ENCODE measurements at places on chromosomes 16 and 17.
A peak's percentile ranks its signal among the peaks of the same experiment; 100 is the strongest.

- DNase-seq = no peak
These were observed 21.2 kb downstream of the RDM1 start for GRCh38 chr17:35909408-35909807.

DNA sequence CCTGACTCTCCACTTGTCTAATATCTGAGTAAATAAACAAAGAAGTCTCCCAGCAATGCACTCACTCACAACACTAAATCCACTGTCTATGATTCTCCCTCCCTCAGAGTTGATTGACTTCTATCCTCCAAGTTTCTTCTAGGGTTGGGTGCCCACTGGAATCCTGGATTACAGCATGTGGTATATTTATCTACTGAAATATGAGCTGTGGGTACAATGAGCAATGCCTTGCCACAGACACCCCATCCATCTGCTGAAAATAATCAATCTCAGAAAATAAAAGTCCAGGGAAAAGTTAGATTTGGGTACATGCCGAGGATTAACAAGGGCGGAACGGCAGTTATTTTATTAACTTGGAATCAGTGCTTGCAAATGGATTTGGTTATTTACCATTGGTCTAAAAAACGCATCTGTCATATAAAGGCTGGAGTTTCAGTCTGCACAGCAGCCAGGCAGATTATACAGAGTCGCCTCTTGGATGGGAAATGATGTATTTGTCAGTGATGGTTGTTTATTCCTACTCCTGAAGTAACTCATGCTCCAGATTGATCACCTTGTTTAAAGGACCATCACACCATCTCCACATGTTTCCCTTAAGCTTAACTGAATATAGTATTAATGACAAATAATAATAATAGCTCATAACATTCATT lies 193.9 kb upstream of the SOX9 start:
- DNase-seq = no peak

DNA sequence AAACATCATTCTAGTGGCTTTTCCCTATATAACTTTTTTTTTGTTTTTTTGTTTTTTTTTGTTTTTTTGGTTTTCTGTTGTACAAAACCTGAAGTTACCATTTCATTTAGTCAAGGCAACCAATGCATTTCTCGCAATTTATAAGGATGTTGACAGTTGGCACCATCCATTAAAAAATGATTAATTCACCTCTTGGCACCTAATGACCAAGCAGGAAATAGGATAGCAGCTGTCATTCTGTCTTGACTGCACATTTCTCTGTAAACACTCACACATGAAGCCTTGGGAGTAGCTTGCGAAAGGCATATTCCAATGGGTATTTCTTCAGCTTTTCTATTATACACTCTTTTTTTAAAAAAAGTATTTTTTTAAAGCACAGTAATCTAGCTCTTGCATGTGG lies 77.5 kb downstream of the SYCE1L start:
- no peak for DNase-seq

DNA sequence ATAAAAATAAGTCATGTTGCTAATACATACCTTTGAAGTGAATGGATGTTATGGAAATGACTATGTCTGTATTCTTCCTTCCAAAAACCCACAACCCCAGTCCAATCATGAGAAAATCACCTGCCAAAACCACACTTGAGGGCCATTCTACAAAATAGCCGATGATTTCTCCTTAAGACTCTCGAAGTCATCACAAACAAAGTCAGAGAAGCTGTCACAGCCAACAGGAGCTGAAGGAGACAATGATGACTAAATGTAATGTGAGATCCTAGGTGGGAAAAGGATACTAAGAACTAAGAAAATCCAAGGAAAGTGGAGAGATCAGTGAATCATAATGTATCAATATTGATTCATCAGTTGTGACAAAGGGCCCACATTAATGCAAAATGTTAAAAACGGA lies 432.9 kb upstream of the DYNLRB2 start:
- no peak for DNase-seq

DNA sequence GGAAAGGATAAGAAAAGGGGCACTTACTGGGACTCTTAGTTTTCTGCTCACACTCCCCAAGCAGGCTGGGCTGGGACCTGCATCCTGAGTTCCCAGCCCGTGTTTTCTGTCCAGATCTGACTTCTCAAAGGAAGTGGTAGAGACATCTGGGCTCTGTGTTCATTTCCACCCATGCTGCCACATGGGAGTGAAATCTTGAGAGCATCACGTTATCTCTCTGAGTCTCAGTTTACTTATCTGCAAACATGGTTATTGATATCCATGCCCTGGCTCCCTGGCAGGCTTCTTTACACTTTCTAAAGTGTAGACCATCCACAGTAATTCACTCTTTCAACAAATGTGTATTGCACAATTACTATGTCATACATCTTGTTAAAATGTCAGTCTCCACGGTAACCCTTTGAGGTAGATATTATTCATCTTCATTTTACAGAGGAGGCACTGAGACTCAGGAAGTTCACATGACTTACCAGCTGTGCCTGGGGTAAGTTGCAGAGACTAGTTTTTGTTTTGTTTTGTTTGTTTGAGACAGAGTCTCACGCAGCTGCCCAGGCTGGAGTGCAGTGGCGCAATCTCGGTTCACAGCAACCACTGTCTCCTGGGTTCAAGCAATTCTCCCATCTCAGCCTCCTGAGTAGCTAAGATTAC lies 3.4 kb downstream of the ZNF688 start:
- peak; percentile 86 for DNase-seq

DNA sequence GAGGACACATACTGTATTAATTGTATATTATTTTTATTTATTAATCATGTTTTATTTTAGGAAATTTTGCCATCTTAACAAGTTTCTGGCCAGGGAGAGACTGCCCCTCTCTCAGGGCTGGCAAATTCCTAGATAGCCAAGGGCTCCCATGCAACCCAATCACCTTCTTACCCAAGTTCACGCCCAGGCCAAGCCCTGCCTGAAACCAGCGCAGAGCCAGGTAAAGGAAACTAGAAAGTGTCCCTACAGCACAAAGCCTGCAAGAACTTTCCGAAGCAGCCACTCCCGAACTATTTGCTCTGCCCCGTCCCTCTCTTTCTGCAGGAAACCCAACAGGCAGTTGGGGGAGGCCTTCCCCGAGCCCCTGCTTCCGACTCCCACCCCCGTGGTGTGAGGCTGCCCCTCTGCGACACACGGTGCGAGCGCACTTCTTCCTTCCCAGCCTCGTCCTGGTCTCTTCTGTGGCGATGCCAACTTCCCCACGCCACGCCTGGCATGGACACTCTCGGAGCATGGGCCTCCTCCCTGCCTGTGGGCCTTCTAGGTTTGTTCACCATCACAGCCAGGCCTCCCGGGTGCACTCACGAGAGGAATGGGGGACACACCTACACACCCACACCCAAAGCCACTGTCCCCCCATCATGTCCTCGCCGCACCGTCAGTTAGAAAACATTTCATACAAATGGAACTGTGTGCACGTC lies 100.4 kb downstream of the ZNF778 start:
- DNase-seq = no peak

- no peak for DNase-seq
These were observed 23.7 kb upstream of the GNG13 start for GRCh38 chr16:824194-824593.

DNA sequence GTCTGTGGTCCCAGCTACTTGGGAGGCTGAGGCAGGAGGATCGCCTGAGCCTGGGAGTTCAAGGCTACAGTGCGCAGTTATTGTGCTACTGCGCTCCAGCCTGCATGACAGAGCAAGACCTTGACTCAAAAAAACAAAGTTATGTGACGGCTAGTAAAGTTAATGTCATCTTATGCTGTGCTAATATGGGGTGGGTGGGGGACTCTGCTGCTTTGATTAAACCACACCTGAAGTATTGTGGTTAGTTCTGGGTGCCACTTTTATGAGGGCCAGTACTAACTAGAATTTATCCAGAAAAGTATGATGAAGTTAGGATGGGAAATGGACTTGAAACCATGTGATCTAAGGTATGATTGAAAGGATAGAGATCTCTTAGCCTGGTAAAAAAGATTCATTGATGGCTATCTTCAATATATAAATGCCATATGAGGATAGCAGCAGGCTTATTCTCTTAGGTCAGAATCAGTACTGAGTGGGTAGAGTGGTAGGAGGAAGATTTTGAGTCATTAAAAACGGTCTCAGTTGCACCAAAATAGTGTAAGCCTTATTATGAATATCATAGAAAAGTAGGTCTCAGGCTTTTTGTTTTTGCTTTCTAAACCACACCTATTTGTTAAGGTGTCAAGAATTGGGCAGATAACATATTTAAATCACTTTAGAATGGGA lies 5.6 kb downstream of the WSB1 start:
- no peak for DNase-seq

DNA sequence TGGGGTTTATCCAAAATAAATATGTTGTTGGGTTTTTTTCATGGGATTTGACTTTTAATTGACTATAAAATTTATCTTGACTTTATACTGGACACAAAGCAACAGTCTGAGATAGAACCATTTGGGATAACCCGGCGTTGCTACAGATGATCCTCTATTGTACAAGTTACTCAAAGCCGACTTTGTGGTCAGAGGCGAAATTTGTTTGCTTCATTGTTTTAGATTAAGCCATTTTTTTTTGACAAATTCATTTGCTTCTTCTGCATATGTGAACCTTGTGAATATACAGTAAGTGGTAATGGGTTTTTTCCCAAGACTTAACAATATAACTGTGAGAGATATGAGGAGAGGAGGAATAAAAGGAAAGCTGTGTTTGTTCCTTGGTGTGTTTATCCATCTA lies 11.8 kb downstream of the MYO1D start:
- no peak for DNase-seq

DNA sequence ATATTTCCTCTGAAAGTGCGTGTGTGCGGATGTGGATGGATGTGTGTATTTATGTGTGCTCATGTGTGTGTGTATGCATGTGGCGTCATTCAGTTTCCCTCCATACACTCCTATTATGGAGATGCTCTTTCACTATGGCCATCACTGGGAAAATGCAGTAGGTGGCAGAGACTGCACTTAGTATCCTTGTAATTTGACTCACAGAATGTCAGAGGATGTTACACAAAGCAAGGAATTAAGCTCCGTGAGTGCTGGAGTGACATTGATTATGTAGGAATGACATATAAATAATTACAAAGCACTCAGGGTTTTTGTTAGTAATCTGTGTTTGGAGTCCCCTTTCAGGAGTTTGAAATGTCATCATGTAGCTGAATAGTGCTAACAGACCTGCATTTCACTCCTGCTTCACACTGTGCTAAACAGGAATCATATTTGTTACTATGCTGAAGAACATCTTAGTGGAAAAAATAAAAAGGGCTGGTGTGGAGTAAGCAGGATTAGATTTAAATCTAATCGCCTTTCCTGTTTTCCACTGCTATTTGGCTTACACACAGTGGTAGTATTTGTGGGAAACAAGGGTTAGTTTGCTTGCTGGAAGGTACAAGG lies 59.6 kb downstream of the HS3ST4 start:
- no peak for DNase-seq

DNA sequence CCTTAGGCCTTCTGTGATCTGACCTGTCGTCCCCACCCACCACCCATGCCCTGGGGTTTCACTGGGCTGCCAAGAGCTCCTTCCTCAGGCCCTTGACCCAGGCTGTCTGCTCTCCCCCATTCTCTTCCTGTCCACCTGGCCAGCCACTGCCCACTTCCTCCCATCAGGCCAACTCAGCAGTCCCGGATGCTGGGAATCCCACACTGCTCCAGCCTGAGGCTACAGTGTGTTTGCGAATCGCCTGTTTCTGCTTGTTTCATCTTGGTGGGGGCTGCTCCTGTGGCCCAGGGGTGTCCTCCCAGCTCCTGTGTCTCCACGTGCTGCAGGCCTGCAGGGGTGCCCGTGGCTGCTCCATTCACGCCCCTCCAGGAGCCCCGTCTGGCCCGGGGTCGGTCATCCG lies 839 bp upstream of the METRN start:
- no peak for DNase-seq

DNA sequence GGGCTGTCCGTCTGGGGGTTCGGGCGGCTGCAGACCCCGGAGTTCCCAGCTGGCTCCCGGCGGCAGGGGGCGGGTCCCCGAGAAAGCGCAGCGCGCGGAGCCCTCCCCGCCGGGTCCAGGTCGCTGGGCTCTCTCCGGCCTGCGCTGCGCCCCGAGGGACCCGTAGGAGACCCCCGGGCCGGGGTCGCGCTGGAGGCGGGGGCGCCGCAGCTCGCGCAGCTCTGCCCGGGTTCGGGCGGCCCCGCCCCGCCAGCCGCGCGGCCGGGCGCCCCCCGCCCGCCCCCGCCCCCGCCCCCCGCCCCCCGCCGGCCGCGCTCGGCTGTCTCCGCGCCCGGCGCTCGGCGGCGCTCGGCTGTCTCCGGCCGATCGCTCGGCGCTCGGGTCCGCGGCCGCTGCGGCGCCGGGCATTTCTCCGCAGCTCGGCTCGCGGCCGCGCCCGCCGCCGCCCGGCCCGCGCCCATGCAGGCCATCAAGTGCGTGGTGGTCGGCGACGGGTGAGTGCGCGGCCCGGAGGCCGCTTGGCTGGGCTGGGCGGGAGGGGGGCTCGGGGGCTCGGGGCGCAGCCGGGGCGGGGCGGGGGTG lies at the start of gene RAC3:
Gene RAC3 (plus strand): TSS at position 376 of the 582 bp plus-strand sequence. CDS start 84 bp downstream, at position 460.
- DNase-seq = no peak

- no peak for DNase-seq
These were observed 105.9 kb downstream of the SALL1 start for GRCh38 chr16:51045186-51045585.

DNA sequence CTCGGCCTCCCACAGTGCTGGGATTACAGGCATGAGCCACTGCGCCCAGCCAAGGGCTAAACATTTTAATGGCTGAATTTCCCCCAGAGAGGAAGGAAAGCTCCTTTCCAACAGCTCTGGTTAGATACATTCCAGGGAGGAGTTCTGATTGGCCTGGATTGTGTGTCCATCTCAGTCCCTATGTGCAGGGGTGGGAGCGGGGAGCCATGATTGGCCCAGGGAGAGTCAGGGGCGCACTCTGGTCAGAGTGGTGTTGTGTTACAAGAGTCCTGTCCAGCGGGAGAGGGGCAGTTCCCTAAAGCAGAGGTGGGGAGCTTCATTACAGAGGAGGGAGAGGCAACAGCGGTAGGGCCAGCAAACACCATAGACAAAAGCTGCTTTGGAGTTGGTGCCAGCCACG lies 75.0 kb downstream of the RAP1GAP2 start:
- DNase-seq = no peak

GRCh38 chr16:87515475-87516330 lies 22.9 kb upstream of the ZCCHC14 start:
- DNase-seq = no peak

GRCh38 chr17:15273141-15273793 lies 8.1 kb upstream of the PMP22 start:
- no peak for DNase-seq

GRCh38 chr16:64162613-64163375 lies 959.1 kb downstream of the CDH11 start:
- no peak for DNase-seq

DNA sequence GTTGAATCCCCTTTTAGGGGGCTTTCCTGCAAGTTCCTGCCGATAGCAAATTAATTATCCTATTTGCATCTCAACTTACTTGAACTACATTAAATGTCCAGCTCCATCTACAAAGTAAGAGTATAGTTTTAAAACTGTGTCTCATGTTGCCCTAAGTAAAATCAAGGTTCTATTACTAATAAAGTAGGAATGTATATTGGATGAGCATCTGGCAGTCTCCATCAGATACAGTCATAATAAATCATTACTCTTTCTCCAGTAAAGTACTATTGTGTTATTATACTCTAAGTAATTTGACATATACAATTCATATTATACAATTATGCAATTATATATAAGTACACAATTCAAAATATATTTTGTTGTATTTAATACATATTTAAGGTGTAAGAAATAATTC lies 249.3 kb downstream of the CEP112 start:
- DNase-seq = no peak

Measured in T-helper 1 cell (primary cell).